Stimulated activated effector memory CD8-positive, alpha-beta T cell treated with anti-CD3 and anti-CD28 coated beads, Interleukin-12 subunit alpha, Interleukin-12 subunit beta, amount 100 ng/mL, for 72 hours (primary cell): ENCODE measurements at places on chromosomes 11 and 22.

GRCh38 chr22:41668971-41669911, 19.4 kb downstream of the SNU13 start:
- no peak for DNase-seq

DNA sequence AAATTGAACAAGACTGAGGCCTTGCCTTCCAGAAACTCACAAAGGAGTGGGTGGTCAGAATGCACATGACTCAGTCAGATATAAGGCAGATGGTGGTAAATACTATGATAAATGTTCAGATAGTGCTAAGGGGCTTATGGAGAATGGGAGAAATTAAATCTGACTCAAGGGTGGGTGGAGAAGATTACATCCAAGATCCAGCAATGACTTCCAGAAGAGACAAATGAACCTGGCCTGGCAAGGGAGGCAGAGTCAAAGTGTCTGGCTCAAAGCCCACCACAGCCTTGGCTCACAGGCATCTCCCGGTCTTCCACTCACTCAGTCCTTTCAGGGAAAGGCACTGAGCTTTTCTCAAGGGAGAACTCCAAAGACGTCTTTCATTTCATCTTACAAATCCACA, 6.1 kb upstream of the ZBTB16 start:
- no peak for DNase-seq

DNA sequence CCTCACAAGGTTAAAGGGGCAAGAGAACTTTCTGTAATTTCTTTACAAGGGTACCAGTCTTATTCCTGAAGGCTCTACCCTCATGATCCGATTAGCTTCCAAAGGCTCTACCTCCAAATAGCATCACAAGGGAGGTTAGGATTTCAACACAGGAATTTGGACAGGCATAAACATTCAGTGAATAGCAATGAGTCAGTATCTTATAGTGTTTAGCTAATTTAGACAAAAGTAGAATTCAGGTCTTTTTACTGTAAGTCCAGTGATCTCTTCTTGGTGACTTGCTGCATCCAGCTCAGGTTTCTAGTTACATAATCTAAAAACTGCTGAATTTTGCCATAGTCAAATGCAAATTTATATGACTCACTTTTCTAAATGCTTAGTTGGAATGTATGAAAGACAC, 1995.6 kb upstream of the RAG2 start:
- DNase-seq, result no peak

DNA sequence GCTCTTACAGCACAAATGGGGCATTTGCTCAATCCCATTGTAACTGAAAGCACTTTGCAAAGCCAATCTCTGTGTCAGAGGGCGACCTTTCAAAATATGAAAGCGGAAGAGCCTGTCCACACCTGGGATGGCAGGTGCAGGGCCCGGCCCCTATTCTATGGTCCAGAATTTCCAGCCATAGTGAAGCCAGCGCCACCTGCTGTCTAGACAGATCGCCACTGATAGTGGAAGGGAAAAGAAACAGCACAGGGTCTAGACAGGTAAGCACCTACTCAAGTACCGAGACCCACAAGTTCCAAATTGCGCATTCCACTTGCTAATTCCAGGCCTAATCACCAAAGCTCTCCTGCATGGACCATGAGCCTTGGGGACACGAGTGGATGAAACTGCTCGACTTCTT, 141.4 kb downstream of the NTM start:
- DNase-seq, result no peak

DNA sequence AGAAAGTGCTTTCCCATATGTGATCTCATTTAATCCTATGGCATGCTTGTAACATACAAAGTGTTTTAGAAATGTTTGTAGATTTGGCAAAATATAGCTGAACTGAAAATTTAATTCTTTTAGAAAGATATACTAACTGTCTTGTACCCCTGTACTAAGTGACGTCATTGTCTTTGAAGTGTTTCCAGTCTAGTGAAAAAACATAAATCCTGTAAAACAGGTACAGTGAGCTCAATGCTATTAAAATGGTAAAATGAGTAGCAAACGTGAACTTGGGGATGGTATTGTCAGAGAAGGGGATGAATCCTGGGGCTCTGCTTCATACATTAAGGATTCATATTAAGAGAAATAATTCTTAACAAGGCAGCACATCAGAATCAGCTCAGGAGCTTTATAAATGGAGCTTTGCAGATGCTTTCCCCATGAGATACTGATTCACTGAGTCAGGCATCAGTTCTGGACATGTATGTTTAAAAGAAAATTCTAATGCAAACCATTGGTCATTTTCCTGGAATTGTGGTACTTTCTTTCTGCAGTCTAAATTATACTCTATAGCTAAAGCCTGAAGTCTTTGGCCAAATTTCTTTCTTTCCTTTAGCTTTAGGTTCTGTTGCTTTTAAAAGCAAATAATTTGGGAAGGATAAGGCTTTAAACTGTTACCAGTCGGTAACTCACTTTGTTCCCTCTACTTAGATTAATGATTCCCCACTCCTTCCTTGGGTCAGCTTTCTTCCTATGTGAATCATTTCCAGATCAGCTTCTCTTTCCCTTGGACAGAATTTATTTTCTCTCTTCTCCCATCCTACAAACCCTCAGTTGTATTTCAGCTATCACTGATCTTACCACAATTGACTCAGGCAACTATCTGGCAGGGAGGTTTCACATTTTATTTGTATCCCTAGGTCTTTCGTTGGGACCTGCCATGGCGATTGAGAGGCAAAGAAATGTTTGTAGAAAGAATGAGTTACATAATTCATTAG, 57.5 kb upstream of the DDI1 start:
- DNase-seq, result no peak

DNA sequence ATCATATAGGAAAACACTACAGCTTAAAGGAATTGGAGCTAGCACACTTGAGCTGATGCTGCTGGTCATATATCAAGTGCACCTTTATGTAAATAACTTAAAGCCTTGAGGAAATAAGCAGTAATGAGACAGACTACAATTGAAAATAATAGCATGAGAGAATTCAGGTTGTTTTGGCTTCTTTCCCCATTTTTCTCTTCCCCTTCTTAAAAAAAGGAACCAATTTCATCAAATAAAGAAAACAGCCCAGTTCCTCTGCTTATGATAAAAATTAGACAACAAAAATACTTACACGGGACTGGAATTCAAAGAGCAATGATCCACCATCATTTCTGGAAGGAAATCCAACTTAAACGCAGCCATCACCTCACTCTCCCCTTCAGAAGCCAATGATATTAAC, 50.2 kb upstream of the RAPSN start:
- DNase-seq, result no peak
